Forelimb muscle (tissue), 1 donor: ENCODE measurements at places on chromosomes 6 and 20. TPM values are rescaled to one million over a fixed set of nuclear protein-coding genes. Genes with fewer than 3 reads are reported as not detected.

ITCH gene
- 23.9 TPM for polyA plus RNA-seq

B3GAT2 gene
- 1.3 TPM for polyA plus RNA-seq

LGSN gene
- not detected for polyA plus RNA-seq

DEFB121 gene
- polyA plus RNA-seq, result not detected

CFAP61 gene
- 6.1 TPM for polyA plus RNA-seq

FOXC1 gene
- polyA plus RNA-seq, result 1.7 TPM

ME1 gene
- 1.6 TPM for polyA plus RNA-seq

MYL9 gene
- polyA plus RNA-seq, result 544 TPM

PKIB gene
- 0.71 TPM for polyA plus RNA-seq

ZNF337 gene
- polyA plus RNA-seq, result 25.4 TPM

C20orf204 gene
- 1.4 TPM for polyA plus RNA-seq

DNA sequence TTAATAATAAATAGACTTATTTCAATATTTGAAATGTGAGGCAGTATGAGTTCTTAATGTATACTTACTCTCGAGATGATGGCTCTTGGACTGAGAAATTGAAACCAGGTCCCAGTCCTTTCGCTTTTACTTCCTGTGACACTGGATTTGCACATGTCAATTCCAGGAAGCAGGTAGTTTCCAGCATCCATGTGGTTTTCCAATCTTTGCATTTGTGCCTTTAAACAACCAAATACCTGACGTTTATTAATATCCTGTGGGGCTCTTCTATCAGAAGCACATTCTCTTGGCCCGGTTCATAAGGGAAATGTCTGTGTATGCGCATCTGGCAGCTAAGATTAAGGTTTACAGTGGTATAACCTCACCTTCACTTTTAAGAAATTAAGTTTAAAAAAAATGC, 13.1 kb downstream of the UTRN start:
- DNase-seq, result no peak

DNA sequence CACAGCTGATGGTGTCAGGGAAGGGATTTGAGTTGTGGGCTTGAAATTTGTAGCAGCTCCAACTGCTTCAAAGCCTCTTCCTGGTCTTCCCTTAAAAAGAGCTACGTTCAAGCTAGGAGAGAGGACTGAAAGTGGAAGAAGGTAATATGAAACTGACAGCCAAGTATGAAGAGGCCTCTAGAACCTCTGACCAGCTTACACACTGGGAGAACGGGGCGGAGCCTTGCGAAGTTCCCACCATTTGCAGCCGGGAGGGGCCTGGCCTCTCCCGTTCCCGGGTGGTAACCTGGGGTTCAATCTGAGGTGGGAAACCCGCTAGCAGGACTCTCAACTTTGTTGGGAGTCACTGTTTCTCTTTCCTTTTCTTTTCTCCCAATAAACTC, 97.8 kb upstream of the PDE10A start:
- DNase-seq, result no peak

DNA sequence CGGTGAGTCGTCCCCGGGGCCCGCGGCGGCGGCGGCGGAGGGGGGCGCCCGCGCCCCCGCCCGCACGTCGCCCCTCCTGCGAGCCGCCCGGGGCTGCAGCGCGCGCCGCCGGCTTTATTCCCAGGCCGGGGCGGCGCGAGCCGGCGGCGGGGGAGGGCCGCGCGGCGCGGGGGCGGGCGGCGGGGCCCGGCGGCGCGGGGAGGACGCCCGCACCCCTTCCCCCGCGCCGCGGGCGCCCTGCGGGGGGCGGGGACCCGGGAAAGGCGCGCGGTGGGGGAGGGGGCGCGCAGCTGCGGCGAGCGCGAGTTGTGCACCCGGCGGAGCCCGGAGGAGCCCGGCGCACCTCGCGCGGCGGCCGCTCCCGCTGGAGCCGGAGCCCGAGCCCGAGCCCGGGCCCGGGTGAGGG, 646 bp downstream of the HMGA1 start:
- DNase-seq, result no peak

DNA sequence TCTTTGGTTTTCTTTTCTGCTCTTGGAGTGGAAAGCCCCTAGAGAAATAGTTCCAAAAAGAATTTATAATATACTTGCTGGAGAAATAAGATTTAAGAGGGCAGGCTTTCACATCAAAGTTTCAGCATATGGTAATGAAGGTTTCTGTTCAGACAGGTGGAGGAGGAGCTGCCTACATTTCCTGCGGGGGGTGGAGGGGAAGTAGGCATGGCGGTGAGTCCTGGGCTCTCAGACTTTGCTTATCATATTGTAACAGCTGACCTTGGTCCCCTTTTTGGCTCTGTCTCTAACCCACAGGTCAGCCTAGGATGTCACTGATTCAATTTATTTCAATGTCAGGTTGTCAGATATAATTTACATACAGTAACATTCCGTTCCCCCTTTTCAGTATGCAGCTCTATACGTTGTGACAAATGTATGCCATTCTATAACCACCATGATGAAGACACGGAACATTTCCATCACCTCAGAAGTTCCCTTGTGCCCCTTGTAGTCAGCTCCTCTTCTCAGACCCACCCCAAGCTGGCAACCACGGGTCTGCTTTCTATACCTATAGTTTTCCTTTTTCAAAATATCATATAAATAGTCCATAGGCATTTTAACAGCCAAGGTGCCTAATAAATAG, 77.6 kb upstream of the GGTLC1 start:
- no peak for DNase-seq

DNA sequence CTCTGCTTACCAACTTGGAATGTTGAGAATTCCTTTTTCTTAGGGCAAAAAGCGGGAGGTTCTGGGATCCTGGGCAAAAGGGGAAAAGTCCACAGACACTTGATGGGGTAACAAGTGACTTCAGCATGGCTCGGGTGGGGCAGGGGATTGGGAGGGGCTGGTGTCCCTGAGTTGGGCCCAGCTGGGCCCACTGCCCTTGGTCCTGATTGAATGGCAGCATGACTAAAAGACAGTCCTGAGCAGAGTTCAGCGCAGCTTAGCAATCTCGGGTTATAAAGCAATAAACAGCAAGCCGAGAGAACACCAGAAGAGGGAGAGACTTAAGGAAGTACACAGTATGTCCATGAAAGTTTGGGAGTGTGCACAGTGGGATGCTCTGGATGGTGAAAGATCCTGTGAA, 5.6 kb downstream of the PPP2R5D start:
- no peak for DNase-seq

DNA sequence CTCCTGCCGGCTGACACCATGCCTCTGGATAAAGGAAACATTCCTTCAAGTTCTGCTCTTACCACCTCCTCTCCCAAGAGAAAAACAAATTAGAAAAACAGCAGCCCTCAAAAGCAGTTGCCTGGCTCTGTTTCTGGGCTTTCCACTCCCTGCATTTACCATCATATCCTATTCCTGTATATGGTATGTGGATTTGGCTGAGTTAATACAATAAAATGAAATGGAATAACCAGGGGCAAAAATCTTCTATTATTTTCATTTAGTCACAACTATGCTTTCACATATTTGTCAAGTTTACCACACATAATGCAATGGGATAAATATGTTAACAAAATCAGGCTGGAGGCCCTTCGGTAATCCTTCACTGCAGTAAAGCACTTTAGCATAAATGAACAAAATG, 34.3 kb downstream of the COL12A1 start:
- DNase-seq, result no peak

DNA sequence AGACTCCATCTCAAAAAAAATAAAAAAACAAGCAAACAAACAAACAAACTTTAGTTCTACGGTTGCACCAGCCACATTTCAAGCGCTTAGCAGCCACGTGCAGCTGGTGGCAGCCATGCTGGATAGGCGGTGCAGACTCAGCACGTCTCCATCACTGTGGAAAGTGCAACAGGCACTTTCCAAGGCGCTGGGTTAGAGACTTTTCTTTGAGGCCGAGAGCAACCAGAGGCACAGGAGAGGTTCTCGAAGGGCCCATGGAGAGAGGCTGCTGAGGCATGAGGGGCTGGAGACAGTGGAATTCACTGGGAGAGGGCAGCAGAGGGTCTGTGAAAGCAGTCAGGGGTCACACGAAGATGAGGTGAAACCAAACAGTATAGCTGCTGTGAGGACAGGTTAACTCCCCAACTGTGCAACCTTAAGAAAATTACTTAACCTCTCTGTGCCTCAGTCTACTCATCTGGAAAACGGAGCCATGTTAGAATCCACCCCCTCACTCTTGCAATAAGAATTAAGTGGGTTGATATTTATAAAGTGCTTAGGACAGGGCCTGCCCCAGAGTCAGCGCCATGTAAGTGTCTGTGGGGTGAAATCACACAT, 27.5 kb downstream of the TGM2 start:
- no peak for DNase-seq

- no peak for DNase-seq
Observed at GRCh38 chr6:120303527-120303926, 954.0 kb upstream of the MAN1A1 start.

DNA sequence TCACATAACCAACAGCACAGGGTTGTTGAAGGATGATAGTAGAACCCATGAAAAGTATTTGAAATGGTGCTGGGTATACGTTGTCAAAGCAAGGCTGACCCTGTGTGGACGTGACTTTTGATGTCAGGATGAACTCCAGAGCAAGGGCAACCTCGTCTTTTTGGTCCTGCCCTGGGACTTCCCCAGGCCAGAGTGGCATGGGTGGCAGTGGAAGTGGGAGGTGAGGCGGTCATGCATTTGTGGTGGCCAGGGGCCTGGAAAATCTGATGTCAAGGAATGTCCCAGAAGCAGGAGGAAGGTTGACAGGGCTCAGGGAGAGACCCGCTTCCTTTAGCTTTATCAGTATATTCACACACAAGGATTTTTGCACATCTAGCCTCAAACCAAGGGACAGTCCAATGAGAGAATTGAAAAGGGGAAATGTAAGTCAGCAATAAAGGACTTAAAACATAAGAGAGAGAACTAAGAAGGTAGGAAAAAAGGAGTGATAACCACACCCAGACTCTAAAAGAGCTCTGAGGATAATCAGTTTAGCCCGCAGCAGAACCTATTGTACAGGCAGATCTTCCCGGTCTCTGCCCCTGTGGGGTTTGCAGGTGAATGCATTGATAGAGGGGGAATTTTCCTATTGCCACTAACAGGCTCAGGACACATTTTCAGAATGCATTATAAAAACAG, 98.8 kb upstream of the HDGFL1 start:
- DNase-seq, result no peak

DNA sequence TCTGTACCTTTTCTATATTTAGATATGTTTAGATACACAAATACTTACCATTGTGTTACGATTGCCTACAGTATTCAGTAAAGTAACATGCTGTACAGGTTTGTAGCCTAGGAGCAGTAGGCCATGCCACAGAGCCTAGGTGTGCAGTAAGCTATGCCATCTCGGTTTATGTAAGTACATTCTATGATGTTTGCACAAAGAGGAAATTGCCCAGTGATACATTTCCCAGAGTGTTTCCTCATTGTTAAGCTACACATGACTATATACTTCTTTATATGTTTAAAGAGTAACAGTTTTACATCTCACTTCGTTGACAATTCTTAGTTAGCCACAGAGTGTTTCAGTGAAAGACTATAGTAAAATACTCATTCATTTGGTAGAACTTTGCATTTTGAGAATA, 51.5 kb downstream of the SLC35F1 start:
- no peak for DNase-seq

DNA sequence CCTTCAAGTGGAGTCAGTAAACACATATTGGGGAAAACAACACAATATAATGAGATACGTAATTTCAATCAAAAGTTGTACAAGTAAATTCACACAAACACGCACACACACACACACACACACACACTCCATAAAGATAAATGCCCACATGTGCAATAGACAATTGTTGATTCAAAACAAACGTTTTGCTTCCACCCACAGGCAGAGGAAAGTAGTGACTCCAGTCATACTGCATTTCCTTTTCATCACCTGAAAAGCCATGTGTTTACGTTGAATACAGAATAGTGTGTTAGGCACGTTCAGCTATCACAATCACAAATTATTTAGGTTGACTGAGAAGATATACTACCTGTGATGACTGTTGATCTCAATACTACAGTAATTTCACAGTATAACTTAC, 443.8 kb upstream of the MANEA start:
- no peak for DNase-seq

DNA sequence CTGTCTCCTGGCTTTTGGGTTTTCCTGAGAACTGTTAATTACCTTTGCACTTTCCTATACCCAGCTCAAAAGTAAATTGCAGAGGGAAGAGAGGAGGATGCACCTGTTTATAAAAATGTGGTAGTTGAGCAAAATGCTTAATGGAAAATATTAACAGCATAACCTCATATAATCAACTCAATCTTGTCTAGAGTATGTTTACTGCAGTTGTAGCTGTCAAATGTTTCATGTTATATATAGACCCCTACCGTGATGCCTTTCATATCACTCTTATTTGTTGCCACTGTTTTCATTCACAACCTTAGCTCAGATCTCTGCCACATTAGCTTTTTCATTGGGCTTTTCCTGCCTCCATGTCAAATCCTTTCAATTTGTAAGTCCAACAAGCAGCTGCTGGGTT, 36.0 kb downstream of the ANKRD6 start:
- no peak for DNase-seq

GRCh38 chr6:145336119-145336518, 399.2 kb downstream of the EPM2A start:
- DNase-seq, result no peak

GRCh38 chr6:152356016-152356415, 281.1 kb downstream of the SYNE1 start:
- DNase-seq, result no peak

- DNase-seq, result no peak
Observed at GRCh38 chr20:57061051-57061900, 205.2 kb downstream of the BMP7 start.

GRCh38 chr6:30686009-30686907, at the start of gene PPP1R18:
Gene PPP1R18 (minus strand): TSS chr6:30686645. CDS start chr6:30686018, 627 bp downstream.
- no peak for DNase-seq

DNA sequence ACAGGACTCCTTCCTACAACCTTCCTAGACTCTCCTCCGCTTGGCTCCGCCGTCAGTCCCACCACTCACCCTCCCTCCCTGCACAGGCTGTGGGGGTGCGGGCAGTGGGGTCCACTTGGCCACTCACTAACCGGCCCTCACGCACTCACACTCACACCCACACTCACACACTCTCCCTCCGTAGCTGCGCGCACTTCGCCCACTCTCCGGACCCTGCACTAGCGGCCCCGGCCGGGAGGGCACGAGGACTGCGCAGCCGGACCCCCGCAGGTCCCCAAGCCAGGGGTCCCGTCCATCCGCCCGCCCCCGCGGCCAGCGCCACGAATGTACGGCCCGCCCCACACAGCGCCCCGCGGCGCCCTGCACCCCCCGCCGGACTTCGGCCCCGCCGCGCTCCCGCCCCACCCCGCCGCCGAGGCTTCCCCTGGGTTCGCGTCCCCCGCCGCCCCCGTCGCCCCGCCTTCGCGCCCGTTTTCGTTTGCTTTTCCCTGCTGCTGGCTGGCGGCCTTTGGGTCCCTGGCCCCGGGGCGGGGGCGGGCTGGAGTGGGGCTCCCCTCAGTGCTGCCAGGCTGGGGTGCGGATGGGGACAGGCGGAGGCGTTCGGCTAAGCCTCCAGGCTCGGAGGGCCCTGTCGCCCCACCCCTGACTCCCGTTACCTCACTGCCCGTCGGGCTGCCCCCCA, 23.0 kb upstream of the SLC22A7 start:
- DNase-seq, result no peak

DNA sequence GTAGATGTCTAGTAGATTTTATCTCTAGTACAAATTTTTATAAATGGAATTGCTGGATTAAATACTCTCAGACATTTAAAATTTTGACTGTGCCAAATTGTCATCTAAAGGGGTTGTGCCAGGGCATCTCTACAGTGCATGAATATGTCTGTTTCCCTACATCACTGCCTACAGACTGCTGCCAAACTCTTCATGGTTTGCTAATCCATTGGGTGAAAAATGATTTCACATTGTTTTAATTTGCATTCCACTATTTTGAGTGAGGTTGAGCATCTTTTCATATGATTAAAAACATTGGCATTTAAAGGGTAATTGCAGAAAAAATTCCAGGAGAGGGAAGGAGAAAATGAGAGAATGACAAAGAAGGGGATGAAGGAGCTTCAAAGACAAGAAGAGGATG, 267.7 kb upstream of the RNF24 start:
- DNase-seq, result no peak
